ENCODE measurements at places on chromosomes 12 and 14.
A peak's percentile ranks its signal among the peaks of the same experiment; 100 is the strongest.

DNA sequence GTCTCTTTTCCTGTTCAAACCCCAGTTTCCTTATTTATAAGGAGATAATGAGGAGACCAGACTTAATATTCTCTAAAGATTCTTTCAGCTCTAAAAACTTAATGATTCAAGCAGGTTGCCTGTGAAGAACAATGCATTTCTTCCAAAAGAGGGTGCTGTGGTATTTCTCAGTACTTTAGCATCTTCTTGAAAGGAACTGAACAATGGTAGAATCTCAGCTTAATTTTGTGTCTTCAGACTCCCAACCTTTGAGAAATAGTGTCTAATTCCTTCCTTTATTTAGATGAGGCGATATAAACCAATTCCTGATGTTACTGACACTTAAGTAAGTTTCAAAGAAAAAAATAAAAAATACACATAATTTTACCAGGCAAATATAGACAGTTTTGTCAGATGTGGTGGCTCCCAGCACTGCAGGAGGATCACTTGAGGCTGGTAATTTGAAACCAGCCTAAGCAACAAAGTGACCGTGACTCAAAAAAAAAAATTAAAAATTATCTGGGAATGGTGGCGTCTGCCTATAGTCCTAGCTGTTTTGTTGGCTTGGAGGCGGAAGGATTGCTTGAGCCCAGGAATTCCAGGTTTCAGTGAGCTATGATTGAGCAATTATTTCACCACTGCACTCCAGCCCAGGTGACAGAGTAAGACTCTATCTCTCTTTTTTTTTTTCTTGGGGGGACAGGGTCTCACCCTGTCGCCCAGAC is 76.9 kb upstream of the PSMA6 start:
- peak; percentile 40 for DNase-seq

- no peak for DNase-seq
Measured at GRCh38 chr12:109524466-109525278, 47.2 kb downstream of the UBE3B start.

DNA sequence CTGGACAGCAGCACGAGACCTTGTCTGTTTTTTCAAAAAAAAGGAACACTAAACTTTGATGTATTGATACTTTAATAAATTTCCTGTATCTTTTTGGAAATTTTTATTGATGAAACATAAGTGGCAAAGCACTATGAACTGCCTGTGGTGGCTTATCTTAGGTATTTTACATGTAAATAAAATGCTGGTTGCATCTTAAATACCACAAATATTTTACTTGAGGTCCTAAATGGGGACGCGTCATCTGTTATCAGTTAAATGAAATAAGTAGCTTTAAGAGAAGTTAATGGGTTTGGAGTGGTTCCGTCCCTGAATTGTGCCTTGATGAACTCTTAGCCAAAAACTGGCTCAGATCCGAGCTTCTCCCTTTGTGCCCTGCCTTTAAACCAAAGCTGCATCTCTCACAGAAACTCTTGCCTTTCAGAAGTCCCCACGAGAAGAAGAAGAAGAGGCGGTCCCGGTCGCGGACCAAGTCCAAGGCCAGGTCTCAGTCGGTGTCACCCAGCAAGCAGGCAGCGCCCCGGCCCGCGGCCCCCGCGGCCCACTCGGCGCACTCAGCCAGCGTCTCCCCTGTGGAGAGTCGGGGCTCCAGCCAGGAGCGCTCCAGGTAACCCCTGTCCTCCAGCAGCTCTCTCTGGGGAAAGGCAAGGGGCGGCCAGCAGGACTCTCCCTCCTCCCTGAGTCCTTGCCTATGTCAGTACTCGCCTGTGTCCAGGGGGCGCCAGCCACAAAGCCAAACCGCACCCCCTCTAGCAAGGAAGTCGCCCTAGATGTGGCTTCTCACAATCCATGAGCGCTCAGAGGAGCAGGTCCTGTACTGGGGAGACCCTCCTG is 31.2 kb upstream of the MMP17 start:
- DNase-seq: no peak

GRCh38 chr14:61636779-61637178 is 58.5 kb upstream of the HIF1A start:
- no peak for DNase-seq

- no peak for DNase-seq
Measured at GRCh38 chr12:120497524-120498150, 1.7 kb downstream of the DYNLL1 start.

DNA sequence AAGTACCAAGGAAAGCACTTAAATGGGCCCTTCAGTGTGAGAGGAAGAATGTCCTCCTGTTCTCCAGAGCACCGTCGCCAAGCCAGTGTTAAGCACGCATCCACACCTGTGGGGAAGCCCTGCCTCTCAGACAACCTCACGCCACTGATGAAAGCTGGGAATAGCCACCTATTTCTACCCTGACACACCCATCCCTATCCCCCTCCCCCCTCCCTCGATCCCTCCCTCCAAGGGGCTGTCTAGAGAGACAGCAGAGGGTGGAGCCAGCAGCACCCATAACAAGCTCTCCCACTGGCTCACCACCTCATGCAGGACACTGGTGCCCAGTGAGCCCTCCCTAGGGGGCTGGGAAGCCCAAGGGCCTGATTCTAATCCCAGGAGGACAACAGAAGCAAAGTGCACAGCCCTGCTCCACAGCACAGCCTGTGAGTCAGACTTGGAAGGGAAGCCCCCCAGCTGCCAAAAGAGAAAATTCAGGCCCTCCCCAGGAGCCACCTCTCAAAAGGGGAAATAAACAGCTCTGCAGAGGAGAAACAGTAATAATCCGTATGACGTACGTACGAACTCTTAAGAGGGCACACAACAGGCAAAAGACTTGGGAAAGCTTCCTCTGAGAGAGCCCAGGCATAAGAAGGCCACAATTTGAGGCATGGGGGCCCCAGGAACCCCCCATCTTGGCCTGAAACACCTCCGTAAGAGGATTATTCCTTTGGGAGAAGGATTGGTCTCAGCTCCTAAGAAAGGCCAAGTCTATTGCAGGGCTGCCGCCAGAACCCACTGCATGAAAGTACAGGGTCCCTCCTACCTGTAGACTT is 7.8 kb downstream of the PITPNM2 start:
- no peak for DNase-seq

DNA sequence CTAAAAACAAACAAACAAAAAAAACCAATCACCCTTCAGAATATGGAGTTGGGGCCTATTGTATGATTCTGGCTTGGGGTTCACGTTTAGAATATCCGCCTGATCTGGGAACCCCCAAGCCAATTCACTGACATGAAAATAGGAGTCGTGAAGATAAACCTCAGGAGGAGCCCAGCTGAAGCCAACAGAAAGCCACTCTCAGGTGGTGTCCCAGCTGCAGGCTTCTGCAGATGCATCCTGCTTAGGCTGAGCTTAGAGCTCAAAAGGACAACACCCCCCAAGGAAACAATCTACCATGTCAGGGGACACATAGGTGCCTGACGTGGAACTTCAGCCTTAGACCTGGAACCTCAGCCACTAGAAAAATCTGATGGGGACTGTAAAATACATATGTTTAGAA is 51.9 kb downstream of the SYNE3 start:
- no peak for DNase-seq

- no peak for DNase-seq
Measured at GRCh38 chr12:41311883-41312282, 123.8 kb downstream of the PDZRN4 start.

- no peak for DNase-seq
Measured at GRCh38 chr12:27900920-27901879, 71.3 kb downstream of the PTHLH start.

GRCh38 chr12:75909714-75910656 is 121.6 kb downstream of the PHLDA1 start:
- DNase-seq: no peak

DNA sequence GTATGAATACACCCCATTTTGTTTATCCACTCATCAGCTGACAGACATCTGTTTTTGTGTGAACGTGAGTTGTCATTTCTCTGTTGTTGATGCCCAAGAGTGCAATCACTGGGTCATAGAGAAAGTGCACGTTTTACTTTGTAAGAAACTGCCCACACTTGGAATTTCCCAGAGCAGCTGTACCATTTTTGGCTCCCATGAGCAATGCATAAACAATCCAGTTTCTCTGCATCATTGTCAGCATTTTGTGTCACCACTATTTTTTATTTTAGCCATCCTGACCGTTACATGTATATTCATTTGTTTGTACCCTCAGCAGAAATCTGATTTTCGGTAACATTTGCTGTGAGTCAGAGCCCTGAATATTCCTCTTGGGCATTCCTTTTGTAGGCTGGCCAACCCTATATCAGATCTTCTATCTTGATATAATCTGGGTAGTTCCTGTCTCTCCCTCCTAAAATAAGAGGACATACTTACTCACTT is 62.7 kb downstream of the RBM19 start:
- DNase-seq: no peak

DNA sequence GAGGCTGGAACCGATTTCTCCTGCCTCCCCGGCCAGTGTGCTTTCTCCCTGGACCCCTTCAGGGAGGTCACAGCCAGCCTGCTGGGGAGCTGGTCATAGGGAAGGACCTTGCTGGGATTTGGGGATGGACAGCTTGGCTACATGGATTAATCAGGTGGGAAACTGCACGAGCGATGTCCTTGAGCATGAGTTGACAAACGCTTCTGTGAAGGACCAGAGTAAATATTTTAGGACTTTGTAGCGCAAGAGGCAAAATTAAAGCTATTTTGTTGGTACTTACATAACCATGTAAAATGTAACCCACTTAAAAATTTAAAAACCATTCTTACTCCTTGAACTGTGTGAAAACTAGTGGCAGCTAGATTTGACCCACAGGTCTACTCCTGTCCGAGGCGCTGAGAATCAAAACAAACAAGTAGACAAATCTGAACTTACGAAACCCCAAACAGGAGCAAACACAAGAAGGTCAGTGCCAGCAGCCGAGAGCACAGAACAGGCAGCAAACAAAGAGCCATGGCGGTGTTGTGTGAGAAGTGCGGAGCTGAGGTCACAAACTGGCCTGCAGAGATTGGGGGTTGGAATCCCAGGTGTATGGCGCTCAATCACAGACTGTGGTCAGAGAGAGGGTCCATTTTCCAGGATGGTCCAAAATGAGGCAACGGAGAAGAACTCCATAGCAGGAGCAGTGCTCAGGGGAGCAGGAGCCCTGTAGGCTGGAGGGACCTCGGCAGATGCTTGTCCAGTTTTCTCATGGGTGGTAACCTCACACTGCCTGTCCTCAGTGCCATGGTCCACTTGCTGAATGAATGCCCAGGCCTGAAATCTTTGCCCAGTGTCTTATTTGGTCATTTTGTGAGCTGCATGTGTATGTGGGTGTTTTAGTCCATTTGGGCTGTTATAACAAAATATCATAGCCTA is 79.2 kb upstream of the CLMN start:
- DNase-seq: no peak

DNA sequence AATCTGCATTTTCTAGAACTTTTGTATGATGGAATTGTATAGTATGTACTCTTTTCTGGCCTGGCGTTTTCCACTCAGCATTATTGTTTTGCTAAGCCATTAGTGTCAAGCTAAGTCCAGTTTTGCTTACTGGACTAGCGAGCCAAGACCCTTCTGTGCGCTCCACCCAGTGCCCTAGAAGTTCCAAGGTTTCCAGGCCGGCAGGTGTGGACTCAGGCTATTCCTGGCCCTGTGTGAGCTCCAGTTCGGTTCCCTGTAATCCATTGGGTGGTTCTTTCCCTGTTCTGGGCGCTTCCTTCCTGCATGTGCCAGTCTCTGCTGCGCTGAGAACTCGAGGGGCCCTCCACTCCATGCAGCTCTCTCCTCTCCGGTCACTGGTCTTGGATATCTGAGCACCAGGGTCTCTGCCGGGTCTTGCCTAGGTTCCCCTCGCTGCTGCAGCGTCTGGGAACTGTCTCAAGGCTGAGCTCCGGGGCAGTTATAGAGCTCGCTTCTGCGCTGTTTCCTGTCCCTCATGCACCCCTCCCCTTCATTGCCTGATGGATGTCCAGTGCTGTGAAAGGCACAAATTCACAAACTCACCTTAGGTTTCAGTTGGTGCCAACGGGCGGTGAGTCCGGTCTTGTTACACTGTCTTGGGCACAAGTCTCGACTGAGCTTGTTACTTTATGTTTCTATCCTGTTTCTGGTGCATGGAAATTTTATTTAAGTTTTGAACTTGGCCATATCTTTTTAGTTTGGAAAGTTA is 100.8 kb downstream of the ADGRD1 start:
- DNase-seq: no peak

- DNase-seq: no peak
Measured at GRCh38 chr14:58082011-58082410, 70.0 kb downstream of the ARMH4 start.

GRCh38 chr14:84042992-84043391 is 1487.0 kb upstream of the FLRT2 start:
- no peak for DNase-seq

DNA sequence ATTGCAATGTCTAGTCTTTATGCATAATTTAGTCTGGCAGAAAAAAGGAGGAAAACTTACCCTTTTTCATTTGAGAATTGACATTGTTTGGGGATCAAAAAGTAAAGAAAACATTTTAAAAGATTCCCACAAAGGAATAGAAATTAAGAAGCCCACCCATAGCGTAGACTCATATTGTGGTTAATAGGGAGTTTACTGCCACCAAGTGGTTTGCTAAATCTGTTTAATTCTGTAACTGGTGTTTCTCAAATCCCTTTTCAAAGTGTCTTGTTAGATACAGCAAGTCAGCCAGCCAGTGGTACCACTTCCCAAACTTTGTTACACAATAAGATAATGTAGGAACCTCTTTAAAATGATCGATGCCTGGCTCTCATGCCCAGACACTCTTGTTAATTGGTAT is 180.3 kb downstream of the IPO8 start:
- DNase-seq: peak; percentile 36

DNA sequence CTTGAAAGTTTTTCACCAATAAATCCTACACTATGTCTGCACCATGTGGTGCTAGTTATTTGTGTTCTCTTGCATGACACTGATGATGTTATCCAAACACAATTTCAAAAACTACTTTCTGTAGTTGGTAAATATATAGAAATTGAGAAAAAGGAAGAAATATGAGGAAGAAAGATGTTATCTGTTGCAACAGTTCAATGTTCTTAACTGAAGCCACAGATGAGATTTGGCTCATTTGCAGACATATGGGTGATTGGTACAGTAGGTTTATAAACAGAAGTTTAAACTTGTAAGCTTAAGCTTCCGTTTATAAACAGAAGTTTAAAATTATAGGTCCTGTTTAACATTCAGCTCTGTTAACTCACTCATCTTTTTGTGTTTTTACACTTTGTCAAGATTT is at the start of gene CLEC12A:
Gene CLEC12A, plus strand, starts transcription at position 229 of the 400 bp plus-strand sequence. CDS start 188 bp downstream, outside the sequence.
- DNase-seq: no peak

- DNase-seq: no peak
Measured at GRCh38 chr12:51959211-51959610, 7.7 kb downstream of the ACVR1B start.

- DNase-seq: no peak
Measured at GRCh38 chr12:6070472-6071257, 53.8 kb downstream of the VWF start.

Data from right renal cortex interstitium (tissue), 3 donors.